ENCODE measurements at places on chromosomes 12 and 14.

GRCh38 chr12:20097626-20098025 is 270.7 kb upstream of the PDE3A start:
- H3K4me3 ChIP-seq, result no peak overlapping the region
- H3K36me3 ChIP-seq, result no peaks in the 10 kb centered on the region
- no peaks in the 10 kb centered on the region for H3K4me1 ChIP-seq

GRCh38 chr12:79895071-79895470 is 39.8 kb downstream of the PPP1R12A start:
- H3K27me3 ChIP-seq, result no peaks in the 10 kb centered on the region
- peaks cover 11% of the 10 kb centered on the region for H3K4me1 ChIP-seq
- H3K36me3 ChIP-seq, result no peaks in the 10 kb centered on the region
- no peak for DNase-seq
- H3K4me3 ChIP-seq, result no peak overlapping the region
- H3K27ac ChIP-seq, result no peak overlapping the region

GRCh38 chr14:67547224-67547780 is 14.2 kb downstream of the PLEKHH1 start:
- DNase-seq, result no peak
- H3K27ac ChIP-seq, result no peak overlapping the region
- no peaks in the 10 kb centered on the region for H3K4me1 ChIP-seq
- H3K27me3 ChIP-seq, result no peaks in the 10 kb centered on the region
- H3K4me3 ChIP-seq, result no peak overlapping the region

GRCh38 chr12:64656429-64656828 is 46.1 kb downstream of the RASSF3 start:
- DNase-seq, result no peak
- H3K27me3 ChIP-seq, result no peaks in the 10 kb centered on the region
- peaks cover 5% of the 10 kb centered on the region for H3K36me3 ChIP-seq
- no peak overlapping the region for H3K4me3 ChIP-seq
- H3K27ac ChIP-seq, result no peak overlapping the region
- H3K4me1 ChIP-seq, result peaks cover 14% of the 10 kb centered on the region

GRCh38 chr14:85057221-85057620 is 472.7 kb upstream of the FLRT2 start:
- DNase-seq, result no peak
- H3K36me3 ChIP-seq, result no peaks in the 10 kb centered on the region
- H3K27me3 ChIP-seq, result no peaks in the 10 kb centered on the region
- no peaks in the 10 kb centered on the region for H3K4me1 ChIP-seq
- H3K27ac ChIP-seq, result no peak overlapping the region

DNA sequence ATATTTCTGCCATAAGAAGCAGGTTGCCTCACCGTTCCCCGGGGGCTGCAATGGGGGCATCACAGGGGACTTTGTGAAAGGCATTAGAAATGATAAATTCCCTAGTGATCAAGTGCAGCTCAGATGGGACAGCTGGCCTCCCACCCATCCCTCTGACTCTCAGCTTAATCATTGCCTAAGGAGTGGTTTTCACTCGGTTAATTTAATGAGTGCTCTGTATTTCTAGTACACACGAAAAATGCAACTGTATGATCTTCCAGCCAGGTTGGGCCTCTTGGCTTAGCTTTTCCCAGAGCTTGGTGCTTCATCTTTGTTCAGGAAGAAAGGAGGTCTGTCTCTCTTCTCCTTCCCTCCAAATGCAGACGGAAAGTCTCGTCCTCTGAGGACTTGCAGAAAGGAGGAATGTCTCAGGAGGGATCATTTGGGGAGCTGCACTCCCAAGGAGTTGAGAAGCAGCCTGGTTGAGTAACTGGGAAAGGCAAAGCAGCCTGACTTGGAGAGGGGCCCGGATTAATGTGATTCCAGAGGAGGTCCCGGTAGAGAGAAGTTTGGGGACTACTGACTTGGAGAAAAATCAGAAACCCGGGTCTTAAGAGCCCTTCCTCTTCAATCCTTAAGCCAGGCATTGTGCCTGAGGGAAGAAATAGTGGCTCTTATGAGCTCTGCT is 7.2 kb downstream of the CD9 start:
- peaks cover 90% of the 10 kb centered on the region for H3K36me3 ChIP-seq
- H3K4me1 ChIP-seq, result peaks cover 75% of the 10 kb centered on the region
- no peak for DNase-seq
- H3K27me3 ChIP-seq, result no peaks in the 10 kb centered on the region
- no peak overlapping the region for H3K4me3 ChIP-seq
- H3K27ac ChIP-seq, result peak overlapping the region; percentile 32

- H3K4me1 ChIP-seq, result no peaks in the 10 kb centered on the region
- H3K27ac ChIP-seq, result no peak overlapping the region
- H3K36me3 ChIP-seq, result no peaks in the 10 kb centered on the region
- H3K27me3 ChIP-seq, result no peaks in the 10 kb centered on the region
- DNase-seq, result no peak
- no peak overlapping the region for H3K4me3 ChIP-seq
Measured at GRCh38 chr12:40020261-40020691, 85.6 kb downstream of the SLC2A13 start.

GRCh38 chr12:62860020-62860419 is 74.9 kb downstream of the PPM1H start:
- no peak for DNase-seq
- no peak overlapping the region for H3K27ac ChIP-seq
- peaks cover 18% of the 10 kb centered on the region for H3K4me1 ChIP-seq
- no peaks in the 10 kb centered on the region for H3K36me3 ChIP-seq
- no peaks in the 10 kb centered on the region for H3K27me3 ChIP-seq

GRCh38 chr14:64187331-64187730 is 106.8 kb downstream of the ESR2 start:
- no peak for DNase-seq
- no peak overlapping the region for H3K4me3 ChIP-seq
- no peaks in the 10 kb centered on the region for H3K27me3 ChIP-seq
- no peak overlapping the region for H3K27ac ChIP-seq
- peaks cover 20% of the 10 kb centered on the region for H3K36me3 ChIP-seq

DNA sequence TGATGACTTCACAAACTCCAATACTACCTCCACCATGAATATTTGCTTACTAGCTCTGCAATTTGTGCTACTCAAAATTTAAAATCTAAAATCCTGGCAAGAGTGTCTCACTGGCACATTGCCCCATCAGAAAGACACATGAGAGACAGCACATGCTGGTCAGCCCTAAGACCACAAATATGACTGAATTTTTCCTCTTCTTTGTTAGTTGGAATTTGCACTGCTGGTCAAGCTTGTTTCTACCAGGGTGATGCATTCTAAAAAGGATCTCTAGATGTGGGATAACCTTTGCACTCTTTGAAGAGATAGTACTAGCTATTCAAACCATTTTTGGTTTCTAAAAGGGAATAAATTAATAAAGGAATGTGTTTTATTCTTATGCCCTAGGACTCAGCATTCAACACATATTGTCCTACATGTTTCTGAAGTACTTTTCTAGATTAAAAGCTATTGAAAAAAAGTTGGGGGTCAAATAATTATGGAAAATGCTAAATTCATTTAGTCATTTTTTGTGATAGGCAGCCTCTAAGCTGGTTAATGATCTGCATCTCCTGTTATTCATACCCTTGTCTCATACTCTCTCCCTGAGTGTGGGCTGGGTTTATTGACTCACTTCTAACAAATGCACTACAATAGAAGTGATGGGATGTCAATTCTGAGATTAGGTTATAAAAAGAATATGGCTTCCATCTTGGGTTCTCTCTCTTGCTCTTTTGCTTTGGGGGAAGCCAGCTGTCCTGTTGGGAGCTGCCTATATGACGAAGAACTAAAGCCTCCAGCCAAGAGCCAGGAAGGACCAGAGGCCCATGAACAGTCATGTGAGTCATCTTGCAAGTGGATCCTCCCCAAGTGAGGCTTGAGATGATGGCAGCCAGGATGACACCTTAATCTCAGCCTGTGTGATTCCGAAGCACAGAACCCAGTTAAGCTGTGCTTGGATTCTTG is 211.5 kb upstream of the CRY1 start:
- H3K36me3 ChIP-seq, result no peaks in the 10 kb centered on the region
- DNase-seq, result no peak
- H3K4me3 ChIP-seq, result no peak overlapping the region
- H3K27ac ChIP-seq, result no peak overlapping the region
- H3K27me3 ChIP-seq, result no peaks in the 10 kb centered on the region

DNA sequence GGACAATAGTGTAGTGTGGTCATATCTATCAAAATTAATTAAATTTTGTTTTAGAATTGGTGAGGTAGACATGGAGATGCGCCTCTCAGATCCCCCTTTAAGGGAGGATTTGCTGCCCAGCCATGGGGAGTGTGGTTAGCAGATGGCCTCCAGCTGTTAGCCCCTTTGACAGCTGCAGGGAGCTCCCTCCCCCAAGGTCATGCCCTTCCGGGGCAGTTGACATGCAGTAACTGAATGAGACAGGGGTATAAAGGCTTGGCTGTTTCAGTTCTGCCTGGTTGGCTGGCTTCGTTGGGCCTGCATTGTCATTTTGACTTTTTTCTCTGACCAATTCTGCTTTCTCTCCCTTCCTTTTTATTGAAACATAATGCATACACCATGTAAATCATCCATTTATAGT is 291.5 kb upstream of the SRRM4 start:
- H3K4me3 ChIP-seq, result no peak overlapping the region
- H3K4me1 ChIP-seq, result no peaks in the 10 kb centered on the region
- no peak overlapping the region for H3K27ac ChIP-seq
- DNase-seq, result no peak
- H3K36me3 ChIP-seq, result no peaks in the 10 kb centered on the region

GRCh38 chr12:92582893-92583292 is 119.9 kb upstream of the PLEKHG7 start:
- H3K36me3 ChIP-seq, result no peaks in the 10 kb centered on the region
- H3K27me3 ChIP-seq, result no peaks in the 10 kb centered on the region
- no peak overlapping the region for H3K4me3 ChIP-seq
- no peak for DNase-seq
- no peak overlapping the region for H3K27ac ChIP-seq

GRCh38 chr12:57057067-57057751 is 7.3 kb upstream of the MYO1A start:
- H3K36me3 ChIP-seq, result peaks cover 63% of the 10 kb centered on the region
- no peak overlapping the region for H3K27ac ChIP-seq
- H3K4me1 ChIP-seq, result no peaks in the 10 kb centered on the region

DNA sequence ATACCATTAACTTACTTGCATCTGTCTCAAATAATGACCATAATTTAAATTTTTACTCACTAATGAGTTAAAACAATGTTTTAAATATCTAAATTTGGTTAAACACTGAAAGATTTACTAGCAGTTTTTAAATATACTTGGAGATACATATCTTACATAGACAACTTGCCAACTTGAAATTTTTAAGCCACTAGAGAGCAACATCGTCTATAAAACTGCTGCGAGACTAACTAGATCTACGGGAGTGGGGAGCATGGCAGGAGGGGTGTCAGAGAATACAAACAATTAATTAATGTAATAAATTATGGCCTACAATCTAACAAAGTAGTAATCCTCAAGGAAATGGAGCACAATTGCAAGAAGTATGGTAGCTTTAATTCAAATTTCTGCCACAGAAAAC is 120.4 kb downstream of the LRRIQ1 start:
- H3K27ac ChIP-seq, result no peak overlapping the region
- no peak for DNase-seq
- no peak overlapping the region for H3K4me3 ChIP-seq
- no peaks in the 10 kb centered on the region for H3K27me3 ChIP-seq
- H3K4me1 ChIP-seq, result no peaks in the 10 kb centered on the region
- no peaks in the 10 kb centered on the region for H3K36me3 ChIP-seq

DNA sequence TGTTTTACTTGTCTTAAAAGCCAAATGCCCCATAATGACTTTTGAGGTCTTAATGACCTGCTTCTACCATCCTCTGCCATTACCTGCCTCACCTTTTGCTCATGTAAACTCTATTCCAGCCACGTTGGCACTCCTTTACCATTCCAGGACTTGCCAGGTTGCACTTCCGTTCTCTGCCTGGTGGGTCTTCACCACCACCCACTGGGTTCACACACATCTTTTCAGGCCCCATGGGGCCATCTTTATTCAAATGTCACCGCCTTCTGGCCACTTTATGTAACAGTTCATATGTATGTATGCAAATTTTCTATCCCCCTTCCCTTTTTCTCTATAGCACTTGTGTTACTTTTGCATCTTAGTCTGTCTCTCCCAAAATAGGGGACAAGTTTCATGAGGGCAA is 57.7 kb downstream of the ATP2A2 start:
- no peaks in the 10 kb centered on the region for H3K27me3 ChIP-seq
- no peak overlapping the region for H3K4me3 ChIP-seq
- peak overlapping the region; percentile 58 for H3K27ac ChIP-seq
- DNase-seq, result no peak
- peaks cover 100% of the 10 kb centered on the region for H3K36me3 ChIP-seq

DNA sequence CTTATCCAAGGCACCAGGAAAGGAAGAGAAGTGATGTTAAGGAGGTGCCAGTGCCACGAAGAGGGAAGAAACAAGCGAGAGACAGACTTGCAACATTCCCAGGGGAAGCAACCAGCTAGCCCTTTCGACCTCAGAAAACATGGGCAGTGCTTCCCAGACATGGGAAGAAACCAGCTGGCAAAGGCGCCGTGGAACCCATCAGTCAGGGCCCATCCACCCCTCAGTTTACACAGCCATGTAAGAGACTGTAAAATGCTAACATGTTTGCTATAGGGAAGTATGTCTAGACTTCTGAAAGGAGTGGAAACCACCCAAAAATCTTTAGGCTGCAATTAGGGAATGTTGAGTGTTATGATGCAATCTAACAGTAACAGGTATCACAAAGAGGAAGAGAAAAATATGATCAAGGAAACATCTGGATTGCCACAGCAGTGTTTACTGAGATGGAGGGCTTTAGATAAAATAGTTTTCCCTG is 26.3 kb downstream of the ANAPC5 start:
- H3K27ac ChIP-seq, result no peak overlapping the region
- no peaks in the 10 kb centered on the region for H3K27me3 ChIP-seq
- peaks cover 88% of the 10 kb centered on the region for H3K36me3 ChIP-seq
- no peak for DNase-seq
- H3K4me1 ChIP-seq, result no peaks in the 10 kb centered on the region

DNA sequence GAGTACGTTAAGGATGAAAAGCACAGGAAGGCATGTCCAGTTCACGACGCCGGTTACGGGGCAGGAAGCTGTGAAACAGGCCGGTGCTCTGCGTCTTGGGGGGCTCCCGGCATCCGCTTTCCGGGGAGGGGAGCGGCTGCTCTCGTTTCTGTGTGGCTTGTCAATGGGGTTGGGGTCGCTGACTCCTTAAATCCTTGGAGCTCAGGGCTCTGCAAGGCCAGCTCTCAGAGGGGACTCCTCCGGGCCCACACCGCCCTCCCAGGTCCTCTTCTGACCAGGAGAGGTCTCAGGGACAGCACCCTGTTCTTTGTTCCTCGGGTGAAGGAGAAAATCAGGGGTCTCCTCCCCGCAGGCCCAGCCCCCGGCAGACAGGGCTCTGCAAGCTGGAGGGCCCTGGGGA is 78.1 kb downstream of the GALNT9 start:
- peak; percentile 26 for DNase-seq
- no peaks in the 10 kb centered on the region for H3K36me3 ChIP-seq
- H3K4me1 ChIP-seq, result no peaks in the 10 kb centered on the region
- no peak overlapping the region for H3K27ac ChIP-seq
- no peak overlapping the region for H3K4me3 ChIP-seq
- H3K27me3 ChIP-seq, result peaks cover 15% of the 10 kb centered on the region

GRCh38 chr12:116333402-116333801 is 55.9 kb upstream of the MED13L start:
- no peak for DNase-seq
- no peak overlapping the region for H3K4me3 ChIP-seq
- no peaks in the 10 kb centered on the region for H3K27me3 ChIP-seq
- H3K36me3 ChIP-seq, result no peaks in the 10 kb centered on the region
- H3K4me1 ChIP-seq, result no peaks in the 10 kb centered on the region

Measured in RWPE2 (cell line).